ENCODE measurements at places on chromosomes 1 and 21.

- no peak for DNase-seq
These were observed 1048.1 kb downstream of the BRINP3 start for GRCh38 chr1:189429610-189430009.

DNA sequence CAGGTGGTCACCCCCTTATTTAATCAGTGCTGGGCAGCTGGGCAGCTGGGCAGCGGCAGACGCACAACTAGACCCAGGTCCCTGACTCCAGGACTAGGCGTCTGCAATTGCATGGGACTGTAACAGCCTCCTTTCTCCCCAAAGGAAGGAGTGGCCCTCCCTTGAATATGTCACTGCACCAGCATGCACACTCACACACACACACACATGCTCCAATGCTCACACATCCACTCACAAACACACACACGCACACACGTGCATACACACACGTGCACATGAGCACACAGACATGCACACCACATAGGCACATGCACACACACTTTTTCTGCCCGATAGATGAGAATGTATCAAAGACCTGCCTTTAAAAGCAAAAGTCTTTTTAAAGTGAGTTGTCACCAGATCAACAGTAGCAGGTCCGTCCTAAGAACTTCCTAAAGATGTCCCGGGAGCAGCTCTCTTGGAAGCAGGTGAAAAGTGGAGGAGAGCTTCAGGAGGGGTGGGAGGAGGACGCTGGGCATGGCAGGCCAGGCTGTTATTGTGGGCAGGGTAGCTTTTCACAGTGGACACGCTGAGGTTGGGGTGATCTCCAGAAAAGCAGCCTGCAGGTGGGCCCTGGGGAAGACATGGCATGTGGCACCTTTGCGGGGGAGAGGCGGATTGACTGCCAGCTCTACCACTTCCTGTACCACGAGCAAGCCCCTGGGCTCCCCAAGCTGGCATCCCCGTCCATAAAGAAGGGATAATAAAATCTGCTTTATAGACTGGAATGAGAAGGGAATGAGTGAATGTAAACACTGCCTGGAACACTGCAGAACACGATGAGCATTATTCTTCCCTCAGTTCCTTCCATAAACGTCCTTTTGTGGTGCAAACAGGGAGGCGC, 1.7 kb downstream of the PDE9A start:
- DNase-seq: no peak

- DNase-seq: no peak
These were observed 119.1 kb downstream of the ERG start for GRCh38 chr21:38379147-38379546.

- DNase-seq: no peak
These were observed 12.6 kb upstream of the ITPKB start for GRCh38 chr1:226751703-226752102.

DNA sequence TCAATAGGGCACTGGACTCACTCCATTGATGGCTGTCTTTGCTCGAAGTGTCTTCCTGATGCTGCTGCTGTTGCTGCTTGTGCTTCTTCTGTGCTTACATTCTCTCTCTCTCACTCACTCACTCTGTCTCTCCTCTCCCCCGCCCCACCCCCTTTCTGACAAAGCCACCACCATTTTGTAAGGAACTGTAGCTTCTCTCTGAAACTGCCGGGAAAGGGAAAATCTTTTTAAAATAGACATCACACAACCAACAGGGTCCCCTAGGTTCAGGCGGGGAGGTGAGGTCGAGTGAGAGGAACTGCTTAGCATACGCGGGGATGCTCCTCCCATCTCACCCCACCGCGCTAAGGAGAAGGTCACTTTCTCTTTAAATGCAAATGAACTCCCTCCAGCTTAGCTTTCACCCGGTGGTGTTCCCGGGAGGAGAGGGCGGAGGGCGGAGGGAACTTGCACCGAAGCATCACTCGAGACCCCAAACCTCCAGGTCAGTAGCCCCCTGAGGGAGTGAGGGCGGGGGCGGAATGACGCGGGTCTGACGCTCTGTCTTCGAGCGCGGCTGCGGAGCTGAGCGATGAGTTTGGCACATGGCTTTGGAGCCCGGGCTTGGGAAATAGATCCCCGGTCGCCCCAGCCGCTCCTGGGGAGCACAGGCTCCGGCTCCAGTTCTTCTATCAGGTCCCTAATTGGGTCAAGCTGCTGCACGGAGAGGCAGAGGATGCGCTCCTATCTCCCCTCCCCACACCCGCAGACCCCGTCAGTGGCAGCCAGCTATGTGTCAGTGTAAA, at the start of gene CCDC28B:
CCDC28B (plus strand) TSS at position 370 of the 785 bp plus-strand sequence. CDS start 1,341 bp downstream, outside the sequence.
- peak; percentile 71 for DNase-seq

DNA sequence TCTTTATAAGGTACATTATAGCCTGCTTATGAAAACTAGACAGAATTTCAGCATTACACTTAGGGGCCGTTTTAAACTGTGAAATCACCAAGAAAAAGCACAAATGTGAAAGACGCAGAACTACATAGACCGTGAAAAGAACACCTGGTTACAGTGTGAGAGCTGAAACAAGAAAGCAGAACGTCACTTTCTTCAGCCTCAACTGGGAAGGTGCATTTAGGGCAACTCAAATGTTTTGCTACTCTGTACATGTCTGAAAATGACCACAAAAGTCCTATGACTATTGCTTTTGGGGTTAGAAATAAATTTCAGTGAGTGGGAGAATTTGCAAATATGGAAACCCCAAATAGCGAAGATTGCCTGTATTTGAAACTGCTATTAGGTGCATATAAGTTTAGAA, 268.7 kb downstream of the OLFM3 start:
- no peak for DNase-seq

DNA sequence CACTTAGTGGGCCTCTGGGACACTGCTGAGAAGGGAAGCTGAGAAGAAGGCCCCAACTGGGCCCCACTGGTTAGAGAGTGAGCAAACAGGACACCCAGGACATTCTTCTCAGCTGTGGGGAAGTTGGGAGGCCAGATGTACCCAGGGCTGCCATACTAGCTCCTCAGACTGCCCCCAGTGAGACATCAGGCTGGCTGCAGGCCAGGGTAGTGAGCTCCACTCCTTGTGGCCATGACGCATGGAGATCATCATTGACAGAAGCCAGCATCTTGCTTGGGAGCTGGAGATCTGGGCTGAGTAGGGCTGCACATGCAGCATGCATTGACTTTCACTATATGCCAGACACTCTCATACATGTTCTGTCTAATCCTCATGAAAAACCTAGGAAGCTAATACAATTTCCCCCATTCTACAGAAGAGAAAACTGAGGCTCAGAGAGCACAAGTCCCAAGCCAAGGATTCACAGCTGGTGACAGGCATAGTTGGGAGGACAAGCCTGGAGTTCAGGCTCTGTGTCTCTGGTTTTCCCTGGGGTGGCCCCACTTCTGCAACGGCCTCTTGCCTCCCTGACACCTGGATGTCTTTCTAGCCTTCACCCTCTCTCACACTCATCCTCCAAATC, 24.1 kb upstream of the MYCL start:
- no peak for DNase-seq

GRCh38 chr1:24319312-24319863, at the start of gene GRHL3:
TSS of gene GRHL3 (plus strand) at chr1:24319357. CDS start at chr1:24319552, 195 bp downstream.
- peak; percentile 13 for DNase-seq

DNA sequence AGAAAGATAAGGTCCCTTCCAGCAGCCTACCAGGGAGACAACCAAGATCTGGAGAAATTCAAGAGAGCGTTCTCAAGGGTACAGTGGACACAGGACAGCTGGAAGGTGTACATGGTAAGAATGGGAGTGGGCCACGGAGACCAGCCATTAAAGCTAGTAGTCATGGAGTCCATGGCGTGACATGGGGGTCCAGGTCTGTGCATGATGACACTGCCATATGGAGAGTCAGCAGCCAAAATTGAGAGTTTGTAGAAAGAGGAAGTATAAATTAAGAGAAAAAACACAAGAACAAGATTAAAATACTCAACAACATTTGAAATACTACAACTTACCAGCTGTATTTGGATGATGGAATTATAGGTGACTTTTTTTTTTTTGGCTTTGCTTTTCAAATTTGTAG, 7.9 kb upstream of the LORICRIN start:
- DNase-seq: no peak

GRCh38 chr1:219277304-219278105, 103.8 kb downstream of the LYPLAL1 start:
- no peak for DNase-seq

DNA sequence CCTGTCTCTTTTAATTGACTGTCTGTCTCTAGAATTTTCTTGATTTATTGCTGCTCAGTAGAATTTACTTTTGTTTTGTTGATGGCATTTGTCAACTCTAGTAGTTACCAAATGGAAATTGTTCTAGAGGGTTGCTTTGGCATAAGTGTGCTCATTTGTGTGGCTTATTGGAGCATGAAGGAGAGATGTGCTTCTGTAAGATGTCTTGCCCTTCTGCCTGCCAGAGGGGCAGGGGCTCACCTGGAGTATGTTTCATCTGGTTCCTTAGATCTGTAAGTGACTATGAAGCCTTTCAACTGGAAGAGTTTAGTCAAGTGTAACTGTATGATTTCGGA, 345.5 kb downstream of the DISC1 start:
- DNase-seq: no peak

GRCh38 chr1:110308247-110308646, 30.9 kb upstream of the RBM15 start:
- no peak for DNase-seq

- no peak for DNase-seq
These were observed 2.5 kb upstream of the GBP4 start for GRCh38 chr1:89201106-89201794.

GRCh38 chr1:101000131-101000873, 25.3 kb downstream of the DPH5 start:
- no peak for DNase-seq

DNA sequence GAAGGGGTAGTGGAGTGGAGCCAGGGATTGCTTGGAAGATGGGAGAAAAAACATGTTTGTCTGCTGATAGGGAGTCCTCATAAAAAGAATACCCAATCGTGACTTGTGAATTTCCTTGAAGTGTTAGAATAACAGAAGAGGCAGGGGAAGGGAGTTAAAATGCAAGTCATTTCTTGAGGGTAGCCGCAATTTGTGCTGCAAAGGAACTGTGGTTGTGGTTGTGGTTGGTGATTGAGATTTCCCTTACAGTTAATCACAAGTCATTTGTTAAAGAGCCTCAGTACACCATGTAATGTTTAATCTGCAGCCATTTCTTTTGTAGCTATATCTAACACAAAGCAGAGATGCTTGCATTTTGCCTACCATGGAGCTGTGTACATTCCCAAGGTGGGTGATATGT, 38.5 kb upstream of the EGLN1 start:
- no peak for DNase-seq
